ENCODE measurements at places on chromosomes 4 and X.
A peak's percentile ranks its signal among the peaks of the same experiment; 100 is the strongest.

- DNase-seq: no peak
These were observed 191.6 kb upstream of the GALNTL6 start for GRCh38 chr4:171621646-171622045.

DNA sequence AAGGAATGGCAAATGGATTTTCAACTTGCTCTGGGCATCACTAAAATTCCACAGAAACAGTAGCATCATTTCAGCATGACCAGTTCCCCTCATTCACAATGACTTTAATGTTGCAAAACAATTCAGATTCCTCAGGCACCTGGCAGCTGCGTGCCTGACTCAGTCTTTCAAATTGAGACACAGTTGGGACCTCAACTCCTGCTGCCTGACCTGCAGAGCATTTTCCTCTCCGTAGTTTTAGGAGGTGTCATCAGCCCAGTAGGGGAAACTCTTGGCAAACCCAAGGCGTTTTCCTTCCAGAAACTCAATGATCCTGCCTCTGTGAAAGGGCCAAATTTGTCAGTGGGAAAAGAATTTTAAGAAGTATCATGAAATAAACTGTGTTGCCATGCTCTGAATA, 388.9 kb downstream of the SPRY1 start:
- DNase-seq: peak; percentile 83

GRCh38 chr4:24780936-24781495, 14.4 kb upstream of the SOD3 start:
- no peak for DNase-seq

DNA sequence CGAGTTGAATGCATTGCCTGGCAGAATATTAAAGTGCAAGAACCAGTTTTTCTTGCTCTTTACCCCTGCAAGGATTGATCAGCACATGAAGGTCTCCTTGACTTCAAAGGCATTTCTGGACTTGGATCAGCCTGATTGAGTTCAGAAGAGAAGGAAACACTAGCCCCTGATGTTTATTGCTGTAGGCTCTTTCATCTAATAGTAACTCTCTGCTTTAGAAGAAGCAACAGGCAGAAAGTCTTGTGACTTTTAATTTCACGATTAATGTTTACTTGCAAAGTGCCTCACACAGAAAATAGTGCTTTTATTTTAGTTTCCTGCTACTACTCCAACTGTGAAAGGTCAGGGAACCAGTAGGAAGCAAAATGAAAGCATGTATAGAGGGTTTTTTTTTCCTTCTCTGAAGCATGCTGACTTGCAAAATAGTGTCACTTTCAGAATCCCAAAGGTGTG, 69.1 kb downstream of the PCDH7 start:
- no peak for DNase-seq

- DNase-seq: no peak
These were observed 202.3 kb downstream of the PARM1 start for GRCh38 chr4:75135068-75135825.

DNA sequence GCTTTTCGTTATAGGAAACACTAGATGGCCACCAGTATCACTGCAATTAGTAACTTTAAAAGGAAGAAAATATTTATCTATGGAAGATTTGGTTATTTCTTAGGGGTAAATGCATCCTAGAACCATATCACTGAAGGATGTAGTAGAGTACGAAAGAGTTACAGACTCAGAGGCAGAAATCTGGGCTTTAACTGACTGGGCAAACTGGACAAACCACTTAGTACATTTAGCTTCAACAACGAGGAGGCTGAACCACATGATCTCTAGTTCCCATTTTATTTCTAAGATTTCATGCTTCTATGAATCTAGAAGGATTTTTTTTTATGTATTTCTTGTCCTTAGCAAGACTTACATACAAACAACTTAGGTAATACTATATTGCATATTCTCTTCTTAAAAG, 93.0 kb downstream of the SMARCA5 start:
- no peak for DNase-seq

- no peak for DNase-seq
These were observed 94.9 kb upstream of the TECRL start for GRCh38 chr4:64503945-64504675.

DNA sequence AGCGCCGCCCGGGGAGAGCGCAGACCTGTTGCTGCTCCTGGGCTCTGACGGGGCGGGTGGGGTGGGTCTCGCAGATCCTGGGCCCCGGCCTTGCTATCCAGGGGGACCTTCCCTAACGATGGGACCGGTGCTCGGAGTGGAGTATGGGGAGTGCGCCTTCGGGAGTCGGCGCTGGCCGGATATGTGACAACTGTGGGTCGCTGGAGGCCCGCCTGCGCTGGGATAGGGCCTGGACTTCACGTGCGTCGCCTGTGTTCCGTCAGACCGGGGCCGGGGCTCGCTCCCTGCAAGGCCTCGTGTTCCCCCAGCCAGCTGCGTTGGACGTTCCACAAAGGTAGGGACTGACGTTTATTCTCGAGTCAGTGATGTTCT, 1.3 kb downstream of the TBL1X start:
- no peak for DNase-seq

DNA sequence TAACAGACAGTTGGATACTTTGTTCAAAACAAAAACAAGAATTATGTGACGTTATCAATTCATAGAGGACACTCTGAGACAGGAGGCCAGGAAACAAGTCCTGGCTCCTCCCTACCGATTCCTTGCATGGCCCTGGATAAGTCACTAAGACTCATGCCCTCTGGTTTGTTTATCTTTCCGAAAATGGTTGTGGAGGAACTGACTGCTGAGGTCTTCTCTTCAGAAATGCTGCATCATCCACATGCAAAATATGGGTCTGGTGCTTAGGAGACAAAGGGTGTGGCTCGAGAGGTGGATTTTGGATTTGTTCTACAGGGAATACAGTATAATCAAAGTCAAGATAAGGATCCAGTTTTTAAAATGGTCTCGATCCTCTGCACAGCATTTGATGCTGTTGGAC, 130.9 kb downstream of the RELL1 start:
- no peak for DNase-seq

- peak; percentile 35 for DNase-seq
These were observed 2.5 kb upstream of the BRWD3 start for GRCh38 chrX:80812176-80812575.

- no peak for DNase-seq
These were observed 249.4 kb downstream of the NDST4 start for GRCh38 chr4:114864060-114864459.

DNA sequence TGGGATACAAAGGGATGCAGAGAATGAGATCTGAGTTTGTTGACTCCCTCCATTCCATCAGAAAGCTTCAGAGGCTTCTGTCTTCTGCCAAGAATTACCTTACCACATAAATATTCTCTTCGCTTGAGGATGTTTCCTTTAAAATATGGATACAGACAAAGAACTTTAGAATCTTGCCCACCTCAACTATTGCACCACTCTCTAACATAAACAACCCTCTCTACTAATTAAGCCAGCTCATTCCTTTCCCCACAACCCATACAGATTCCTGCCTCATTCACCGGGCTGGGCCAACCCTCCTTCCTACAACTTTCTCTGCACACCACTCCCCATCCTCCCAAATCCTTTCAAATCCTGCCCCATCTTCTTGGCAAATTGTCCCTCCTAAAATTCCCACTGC, 315.8 kb downstream of the RAB28 start:
- DNase-seq: no peak

GRCh38 chr4:80259012-80259411, 7.5 kb upstream of the FGF5 start:
- DNase-seq: no peak

DNA sequence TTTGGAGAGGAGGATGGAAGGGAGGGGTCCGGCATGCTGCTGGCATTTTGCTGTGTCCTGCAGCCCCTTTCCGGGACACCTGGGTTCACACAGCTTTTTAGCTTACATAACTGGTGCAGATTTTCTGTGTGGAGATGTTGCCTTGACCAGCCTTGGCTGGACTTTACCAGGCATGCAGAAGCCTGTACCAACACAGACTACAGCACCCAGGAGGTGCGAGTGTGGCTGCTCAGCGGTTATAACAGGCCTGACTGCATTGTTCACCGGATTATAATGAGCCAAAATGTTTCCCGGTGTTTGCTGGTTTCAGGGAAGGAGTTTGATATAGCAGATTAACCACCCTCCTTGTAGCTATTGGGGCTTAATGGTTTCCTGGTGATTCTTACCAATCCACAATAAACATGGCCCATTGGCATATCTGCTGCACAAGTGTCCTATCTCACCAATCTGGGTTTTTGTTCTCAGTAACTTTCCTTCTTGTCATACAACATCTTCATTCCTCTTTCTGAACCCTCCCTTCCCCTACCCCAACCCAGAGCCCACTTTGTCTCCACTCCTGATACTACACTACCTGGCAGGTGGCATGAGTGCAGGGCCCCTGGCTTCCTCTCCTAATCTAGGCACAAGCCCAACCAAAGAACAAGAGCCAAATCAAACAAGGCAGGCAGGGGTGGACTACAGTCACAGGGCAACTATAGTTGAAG, 3.9 kb downstream of the RPL10 start:
- DNase-seq: no peak

DNA sequence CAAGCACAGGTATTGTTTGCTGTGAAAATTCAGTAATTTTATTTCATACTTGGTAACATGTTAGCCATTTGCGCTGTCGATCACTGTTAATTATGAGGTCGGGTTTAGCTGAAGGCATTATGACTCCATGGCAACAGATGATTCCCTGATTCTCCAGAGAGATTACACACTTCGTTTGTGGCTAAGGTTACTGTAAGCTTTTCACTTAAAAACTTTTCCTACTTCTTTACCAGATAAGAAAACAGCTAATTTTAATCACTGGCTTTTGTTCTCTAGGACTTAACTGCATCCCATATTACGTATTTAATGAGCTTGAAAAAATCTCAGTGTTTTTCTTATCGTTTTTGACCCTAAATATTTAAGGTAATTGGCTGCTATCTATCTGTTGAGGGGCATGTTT, 2.1 kb downstream of the GSTCD start:
- DNase-seq: peak; percentile 59

- DNase-seq: peak; percentile 20
These were observed 331.1 kb downstream of the ADGRL3 start for GRCh38 chr4:61531188-61531587.

Data from MCF 10A (cell line).